Breast epithelium (tissue), 4 donors: ENCODE measurements at places on chromosomes 1 and 21.
A peak's percentile ranks its signal among the peaks of the same experiment; 100 is the strongest.

GRCh38 chr1:51234721-51235425 is 1.2 kb upstream of the RNF11 start:
- DNase-seq, result peak; percentile 67

- DNase-seq, result no peak
These were observed 30.8 kb downstream of the TRIM67 start for GRCh38 chr1:231192620-231193163.

GRCh38 chr1:61825393-61825792 is 83.1 kb downstream of the PATJ start:
- DNase-seq, result no peak

DNA sequence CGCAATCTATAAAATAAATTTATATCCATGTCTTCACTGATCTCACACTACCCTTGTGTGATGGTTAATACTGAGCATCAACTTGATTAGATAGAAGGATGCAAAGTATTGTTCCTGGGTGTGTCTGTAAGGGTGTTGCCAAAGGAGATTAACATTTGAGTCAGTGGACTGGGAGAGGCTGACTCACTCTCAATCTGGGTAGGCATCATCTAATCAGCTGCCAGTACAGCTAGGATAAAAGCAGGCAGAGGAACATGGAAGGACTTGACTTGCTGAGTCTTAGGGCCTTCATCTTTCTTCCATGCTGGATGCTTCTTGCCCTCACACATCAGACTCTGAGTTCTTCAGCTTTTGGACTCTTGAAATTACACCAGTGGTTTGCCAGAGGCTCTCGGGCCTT is 615.4 kb downstream of the AGBL4 start:
- no peak for DNase-seq

GRCh38 chr1:151915061-151915686 is 5.9 kb upstream of the THEM4 start:
- no peak for DNase-seq

- no peak for DNase-seq
These were observed 24.2 kb downstream of the KCNA10 start for GRCh38 chr1:110494522-110495406.

DNA sequence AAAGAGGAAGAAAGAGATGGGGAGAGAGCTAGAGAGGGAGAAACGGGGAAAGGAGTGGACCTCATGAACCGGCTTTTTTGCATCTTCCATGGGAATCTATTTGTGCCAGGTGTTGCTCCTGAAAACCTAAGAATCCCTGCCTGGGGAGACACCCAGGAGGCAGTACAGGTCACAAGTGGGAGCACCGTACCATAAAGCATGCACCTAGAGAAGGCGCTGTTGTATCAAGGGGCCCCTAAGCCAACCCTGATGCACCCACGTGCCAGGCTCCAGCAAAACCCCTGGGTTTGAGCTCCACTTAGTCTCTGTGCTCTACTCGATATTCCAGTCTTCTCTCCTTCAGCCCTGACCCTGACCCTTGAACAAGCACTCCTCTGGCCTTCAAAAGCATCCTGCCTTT is 233.6 kb downstream of the RRAGC start:
- DNase-seq, result no peak

DNA sequence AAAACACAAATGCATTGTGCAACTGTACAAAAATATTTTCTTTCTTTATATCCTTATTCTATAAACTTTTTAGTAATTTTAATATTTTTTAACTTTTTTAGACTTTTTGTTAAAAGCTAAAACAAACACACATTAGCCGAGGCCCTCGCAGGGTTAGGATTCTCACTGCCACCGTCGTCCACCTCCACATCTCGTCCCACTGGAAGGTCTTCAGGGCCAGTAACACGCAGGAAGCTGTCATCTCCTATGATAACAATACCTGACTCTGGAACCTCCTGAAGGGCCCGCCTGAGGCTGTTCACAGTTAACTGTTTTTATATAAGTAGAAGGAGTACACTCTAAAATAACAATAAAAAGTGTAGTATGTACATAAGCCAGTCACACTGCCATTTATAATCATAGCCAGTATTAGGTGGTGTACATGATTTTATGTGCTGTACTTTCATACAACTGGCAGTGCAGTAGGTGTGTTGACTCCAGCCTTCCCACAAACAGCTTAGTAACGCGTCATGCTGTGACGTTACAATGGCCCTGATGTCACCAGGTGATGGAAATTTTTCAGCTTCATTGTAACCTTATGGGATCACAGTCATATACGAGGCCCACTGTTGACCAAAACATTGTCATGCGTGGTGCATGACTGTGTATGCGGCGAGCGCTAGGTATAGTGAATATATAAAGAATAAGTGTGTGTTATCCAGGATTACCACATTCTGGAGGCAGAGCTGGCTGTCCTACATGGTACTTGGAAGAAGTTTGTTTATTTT is 8.8 kb downstream of the TFF2 start:
- no peak for DNase-seq

DNA sequence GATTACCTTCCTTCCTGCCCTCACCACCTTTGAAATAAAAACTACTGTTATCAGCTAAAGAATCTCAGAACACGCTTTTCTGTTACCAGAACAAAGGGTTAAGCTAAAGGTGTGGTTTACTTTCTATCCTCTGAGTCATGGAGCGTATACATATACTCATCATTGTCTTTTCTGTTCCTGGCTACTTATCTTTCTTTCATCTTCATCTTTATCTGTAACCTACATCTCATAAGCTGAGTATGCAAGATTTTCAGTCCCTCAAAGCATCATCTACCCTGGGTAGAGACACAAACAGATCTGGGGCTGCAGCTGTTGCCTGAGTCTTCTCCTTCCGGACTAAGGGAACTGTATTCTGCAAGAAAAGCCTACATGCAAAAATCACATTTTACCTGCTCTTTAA is 75.6 kb downstream of the LMO4 start:
- DNase-seq, result no peak
